Epithelial cell of umbilical artery (primary cell): ENCODE measurements at places on chromosomes 4 and X. TPM values are rescaled to one million over a fixed set of nuclear protein-coding genes. Genes with fewer than 3 reads are reported as not detected.

ARAP2 gene
- total RNA-seq: 0.32 and 3.3 TPM in 2 replicates

MAGEA2B gene
- total RNA-seq: not detected in 2 replicates

MAGEA1 gene
- total RNA-seq: not detected in 2 replicates

POF1B gene
- total RNA-seq: not detected in 2 replicates

NSUN7 gene
- under 0.01 and 0.15 TPM in 2 replicates for total RNA-seq

MAGEA2 gene
- total RNA-seq: not detected in 2 replicates

HTN1 gene
- not detected in 2 replicates for total RNA-seq

FBXL5 gene
- total RNA-seq: 76.7 and 173 TPM in 2 replicates

PF4V1 gene
- total RNA-seq: not detected in 2 replicates

HERC5 gene
- 0.65 and 10.2 TPM in 2 replicates for total RNA-seq

LDB2 gene
- 90.6 and 95.1 TPM in 2 replicates for total RNA-seq

FABP2 gene
- not detected in 2 replicates for total RNA-seq

RRH gene
- not detected in 2 replicates for total RNA-seq

TMEM255A gene
- total RNA-seq: not detected in 2 replicates

ATP5ME gene
- total RNA-seq: 78.0 and 168 TPM in 2 replicates

IGFBP7 gene
- total RNA-seq: 377 and 420 TPM in 2 replicates

MFAP3L gene
- total RNA-seq: 0.46 and 0.97 TPM in 2 replicates

CHRDL1 gene
- under 0.01 TPM in 1 of 2 replicates, not detected in the other for total RNA-seq

VCX3A gene
- not detected in 2 replicates for total RNA-seq

PAGE5 gene
- total RNA-seq: not detected in 2 replicates

OPRPN gene
- total RNA-seq: not detected in 2 replicates

MAB21L2 gene
- 0.15 TPM in 1 of 2 replicates, not detected in the other for total RNA-seq

CT45A5 gene
- not detected in 2 replicates for total RNA-seq

NHS gene
- 0.15 and 0.97 TPM in 2 replicates for total RNA-seq

SOWAHD gene
- total RNA-seq: not detected in 2 replicates

DGAT2L6 gene
- not detected in 2 replicates for total RNA-seq

PSAPL1 gene
- total RNA-seq: not detected in 2 replicates

ARSH gene
- total RNA-seq: not detected in 2 replicates

PCDH18 gene
- 4.0 and 9.7 TPM in 2 replicates for total RNA-seq

ADAMTS3 gene
- 1.4 and 1.6 TPM in 2 replicates for total RNA-seq

MSX1 gene
- 6.2 and 10.6 TPM in 2 replicates for total RNA-seq

RHOH gene
- under 0.01 TPM in 1 of 2 replicates, not detected in the other for total RNA-seq

CCKAR gene
- under 0.01 TPM in 1 of 2 replicates, not detected in the other for total RNA-seq

ASB5 gene
- total RNA-seq: not detected in 2 replicates

PPARGC1A gene
- total RNA-seq: not detected in 2 replicates

RAB33A gene
- 1.2 and 1.9 TPM in 2 replicates for total RNA-seq

CAPN6 gene
- not detected in 2 replicates for total RNA-seq

ADH1A gene
- not detected in 2 replicates for total RNA-seq

STOX2 gene
- total RNA-seq: under 0.01 TPM in 2 replicates

SLC7A11 gene
- total RNA-seq: 86.1 and 119 TPM in 2 replicates

USP51 gene
- total RNA-seq: 1.3 and 1.7 TPM in 2 replicates

CTBP1 gene
- 219 and 255 TPM in 2 replicates for total RNA-seq

NIPAL1 gene
- 2.0 and 3.2 TPM in 2 replicates for total RNA-seq

MAGEA11 gene
- not detected in 2 replicates for total RNA-seq

DDX53 gene
- not detected in 2 replicates for total RNA-seq

FAM9C gene
- total RNA-seq: not detected in 2 replicates

CSN3 gene
- total RNA-seq: not detected in 2 replicates

SH3D19 gene
- total RNA-seq: 22.7 and 26.4 TPM in 2 replicates

SHROOM2 gene
- total RNA-seq: 7.3 and 9.4 TPM in 2 replicates

DAPP1 gene
- total RNA-seq: not detected in 2 replicates

XAGE3 gene
- not detected in 2 replicates for total RNA-seq

CENPVL3 gene
- total RNA-seq: under 0.01 TPM in 1 of 2 replicates, not detected in the other
